ENCODE measurements at places on chromosomes 3 and 15. TPM values are rescaled to one million over a fixed set of nuclear protein-coding genes. Genes with fewer than 3 reads are reported as not detected.

SLC28A2 gene
- not detected for total RNA-seq

ASB14 gene
- not detected for total RNA-seq

CA12 gene
- total RNA-seq, result 64.3 TPM

LRRK1 gene
- total RNA-seq, result 11.2 TPM

FETUB gene
- total RNA-seq, result not detected

PAQR9 gene
- total RNA-seq, result not detected

ELP6 gene
- total RNA-seq, result 32.6 TPM

NOX5 gene
- 0.18 TPM for total RNA-seq

DNAH1 gene
- 2.9 TPM for total RNA-seq

BFSP2 gene
- not detected for total RNA-seq

PPP1R14D gene
- total RNA-seq, result not detected

Data from cardiac atrium fibroblast (primary cell).